Common myeloid progenitor, CD34-positive (primary cell): ENCODE measurements at places on chromosomes 1 and 21.

GRCh38 chr1:53550201-53550741, 91.1 kb downstream of the DMRTB1 start:
- no peaks in the 10 kb centered on the region for H3K36me3 ChIP-seq
- DNase-seq = no peak
- no peak overlapping the region for H3K27ac ChIP-seq

- H3K27ac ChIP-seq = no peak overlapping the region
- H3K27me3 ChIP-seq = peaks cover 76% of the 10 kb centered on the region
These were observed 63.7 kb upstream of the WNT4 start for GRCh38 chr1:22206551-22207125.

DNA sequence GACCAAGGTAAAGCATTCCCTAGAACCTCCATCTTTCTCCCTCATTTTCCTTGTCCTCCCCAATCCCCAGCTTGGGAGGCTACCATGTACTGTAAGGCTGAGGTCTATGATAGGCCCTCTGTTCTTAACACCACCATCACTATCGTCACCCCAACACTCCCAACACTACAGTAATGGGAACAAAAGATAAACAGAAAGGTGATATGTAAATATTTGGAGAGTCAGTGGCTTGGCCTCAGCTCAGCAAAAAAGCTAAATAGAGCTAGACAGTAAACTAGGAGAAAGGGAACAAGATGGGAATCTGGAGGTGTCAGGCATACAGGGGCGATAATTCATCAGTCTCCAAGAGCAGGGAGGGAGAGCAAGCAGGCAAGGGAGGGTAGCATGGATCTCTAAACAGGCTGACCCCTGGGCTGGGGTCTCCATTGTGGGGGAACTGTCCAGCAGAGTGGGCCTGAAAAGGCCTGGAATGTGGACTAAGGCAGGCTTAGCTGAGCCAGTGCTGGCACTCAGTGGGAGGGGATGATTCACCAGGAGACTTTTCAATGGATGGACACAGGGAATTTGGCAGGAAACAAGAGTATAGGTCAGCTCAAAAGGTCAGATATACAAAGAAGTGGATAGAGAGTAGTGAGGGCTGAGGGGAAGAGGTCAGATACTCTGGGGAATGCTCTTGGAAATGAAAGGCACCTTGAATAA, 6.7 kb downstream of the WNT2B start:
- H3K36me3 ChIP-seq = no peaks in the 10 kb centered on the region
- H3K27ac ChIP-seq = no peak overlapping the region
- no peak overlapping the region for H3K4me3 ChIP-seq
- H3K4me1 ChIP-seq = no peaks in the 10 kb centered on the region
- peaks cover 11% of the 10 kb centered on the region for H3K27me3 ChIP-seq
- DNase-seq = no peak

- no peak for DNase-seq
- H3K27ac ChIP-seq = no peak overlapping the region
- no peak overlapping the region for H3K4me3 ChIP-seq
- peaks cover under 1% of the 10 kb centered on the region for H3K4me1 ChIP-seq
These were observed 183.4 kb upstream of the NFIA start for GRCh38 chr1:60898987-60899386.

DNA sequence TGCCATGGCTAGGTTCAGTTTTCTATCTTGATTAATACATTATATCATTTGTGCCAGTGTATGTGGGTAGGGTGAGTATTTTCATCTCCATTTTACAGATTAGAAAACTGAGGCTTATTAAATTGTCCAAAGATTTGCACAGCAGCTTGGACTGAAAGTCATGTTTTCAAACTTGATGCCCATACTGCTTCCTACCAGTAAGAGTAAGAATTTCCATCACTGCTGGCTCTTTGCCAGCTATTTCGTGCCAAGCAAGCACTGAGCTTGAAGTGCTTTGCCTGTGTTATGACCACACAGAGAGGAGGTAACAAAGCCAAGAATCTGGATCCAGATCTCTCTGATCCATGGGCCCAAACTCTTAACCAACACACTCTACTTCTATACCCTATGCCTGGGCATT, 295.0 kb downstream of the VAV3 start:
- DNase-seq = peak; percentile 56
- H3K27me3 ChIP-seq = no peaks in the 10 kb centered on the region
- H3K36me3 ChIP-seq = peaks cover 22% of the 10 kb centered on the region
- H3K4me1 ChIP-seq = peaks cover 5% of the 10 kb centered on the region

DNA sequence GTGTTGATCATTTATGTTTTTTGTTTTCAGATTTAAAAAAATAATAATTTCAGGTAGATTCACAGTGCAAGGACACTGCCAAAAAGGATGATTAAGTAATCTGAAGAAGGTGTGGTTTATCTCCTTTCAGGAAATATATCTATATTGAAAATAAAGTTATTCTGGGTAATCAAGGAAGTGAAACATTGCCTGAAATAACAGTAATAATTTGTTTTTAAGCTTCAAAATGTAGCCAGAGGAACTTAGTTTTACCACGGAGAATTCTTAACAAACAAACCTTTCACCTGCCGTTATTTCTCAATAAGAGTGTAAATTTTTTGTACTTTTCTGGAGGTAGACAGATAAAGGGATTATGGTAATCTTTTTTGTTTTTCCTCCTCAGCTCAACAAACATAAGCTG, 2.9 kb upstream of the DPH5 start:
- H3K4me3 ChIP-seq = no peak overlapping the region
- H3K36me3 ChIP-seq = no peaks in the 10 kb centered on the region
- no peak overlapping the region for H3K27ac ChIP-seq
- no peak for DNase-seq
- H3K4me1 ChIP-seq = peaks cover 8% of the 10 kb centered on the region

- no peaks in the 10 kb centered on the region for H3K36me3 ChIP-seq
- H3K27ac ChIP-seq = peak overlapping the region; percentile 100
- no peak for DNase-seq
- H3K27me3 ChIP-seq = no peaks in the 10 kb centered on the region
These were observed 873 bp upstream of the PI4KB start for GRCh38 chr1:151327903-151328674.

DNA sequence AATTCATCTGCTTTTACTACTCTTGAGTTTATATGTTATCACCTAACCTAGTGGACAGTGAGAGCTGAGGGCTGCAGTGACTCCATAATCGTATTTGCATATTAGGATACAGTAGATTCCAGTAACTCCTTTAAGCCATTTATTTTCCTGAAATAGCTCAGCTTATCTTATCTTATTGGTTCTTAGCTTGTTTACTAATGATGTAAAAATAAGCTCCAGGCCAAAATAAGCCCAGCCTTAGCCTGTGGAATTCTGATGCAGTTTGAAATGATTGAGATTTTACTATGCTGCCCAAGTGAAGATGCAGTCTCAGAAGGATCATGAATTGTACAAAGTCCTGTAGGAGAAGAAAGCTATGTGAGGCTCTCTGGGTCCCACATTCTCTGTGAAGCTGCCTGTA, 18.1 kb downstream of the ATP1A1 start:
- DNase-seq = no peak
- peaks cover 77% of the 10 kb centered on the region for H3K36me3 ChIP-seq
- no peak overlapping the region for H3K4me3 ChIP-seq
- no peak overlapping the region for H3K27ac ChIP-seq
- H3K27me3 ChIP-seq = no peaks in the 10 kb centered on the region

GRCh38 chr1:96080925-96081324, 640.7 kb upstream of the PTBP2 start:
- H3K36me3 ChIP-seq = no peaks in the 10 kb centered on the region
- no peaks in the 10 kb centered on the region for H3K27me3 ChIP-seq
- no peaks in the 10 kb centered on the region for H3K4me1 ChIP-seq
- no peak overlapping the region for H3K4me3 ChIP-seq

DNA sequence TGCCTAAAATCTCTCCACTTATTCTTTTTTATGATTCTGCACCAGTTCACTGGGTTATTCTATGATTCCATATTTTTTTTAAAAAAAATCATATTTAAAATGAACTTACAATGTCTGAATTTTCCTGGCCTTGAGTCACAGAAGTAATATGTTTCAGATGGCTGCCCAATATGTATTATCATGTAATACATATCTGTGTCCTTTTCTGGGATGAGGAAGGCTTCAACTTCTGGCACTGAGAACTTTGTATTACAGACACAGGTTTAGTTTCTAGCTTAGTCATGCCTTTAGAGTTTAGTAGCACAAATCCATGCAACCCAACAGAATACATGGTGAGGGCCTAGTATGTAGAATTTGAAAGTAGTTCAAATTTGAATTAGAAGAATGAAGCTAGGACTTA, 7.8 kb upstream of the HSD17B7 start:
- no peaks in the 10 kb centered on the region for H3K4me1 ChIP-seq
- H3K27ac ChIP-seq = no peak overlapping the region
- H3K27me3 ChIP-seq = no peaks in the 10 kb centered on the region
- no peaks in the 10 kb centered on the region for H3K36me3 ChIP-seq
- no peak for DNase-seq

- H3K4me1 ChIP-seq = peaks cover 15% of the 10 kb centered on the region
- H3K27me3 ChIP-seq = no peaks in the 10 kb centered on the region
- DNase-seq = peak; percentile 35
- no peak overlapping the region for H3K27ac ChIP-seq
- no peaks in the 10 kb centered on the region for H3K36me3 ChIP-seq
These were observed 139.6 kb upstream of the NRIP1 start for GRCh38 chr21:15204140-15204969.

DNA sequence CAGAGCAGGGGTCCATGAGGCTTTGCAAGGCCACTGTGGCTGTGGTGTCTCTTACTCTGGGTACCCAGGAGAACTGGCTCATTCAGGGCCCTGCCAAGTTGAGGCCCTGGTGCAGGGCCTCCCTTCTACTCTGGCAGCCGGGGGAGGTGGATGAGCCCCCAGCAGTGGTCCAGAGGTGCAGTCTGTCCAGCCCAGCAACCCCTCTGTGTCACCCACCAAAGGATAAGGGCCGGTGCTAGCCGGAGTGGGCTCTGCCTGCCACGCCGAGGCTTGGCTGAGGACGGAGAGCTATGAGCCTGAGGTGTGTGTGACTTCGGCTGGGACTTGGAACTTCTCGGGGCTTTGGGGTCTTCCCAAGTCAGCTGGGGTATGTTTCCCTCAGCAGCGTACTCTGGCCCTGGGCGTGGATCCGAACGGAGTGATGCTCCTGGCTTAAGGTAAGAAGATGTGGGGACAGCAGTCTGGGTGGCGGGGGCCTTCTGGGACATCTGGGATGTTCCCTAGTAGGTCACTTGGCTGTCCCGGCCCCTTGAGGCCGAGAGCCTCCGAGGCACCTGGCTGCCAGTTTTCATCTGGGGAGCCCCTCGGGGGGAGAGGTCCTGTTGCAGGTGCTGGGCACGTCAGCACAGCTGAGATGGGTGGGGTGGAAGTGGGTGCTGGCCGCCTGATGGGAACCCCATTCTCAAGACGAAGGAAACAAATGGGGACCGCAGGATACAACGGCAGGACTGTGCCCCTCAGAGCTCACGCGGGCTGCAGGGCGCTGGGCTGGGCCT, 25.9 kb downstream of the RUNX3 start:
- H3K4me1 ChIP-seq = no peaks in the 10 kb centered on the region
- H3K27me3 ChIP-seq = no peaks in the 10 kb centered on the region
- no peak overlapping the region for H3K27ac ChIP-seq
- H3K4me3 ChIP-seq = no peak overlapping the region
- peaks cover 80% of the 10 kb centered on the region for H3K36me3 ChIP-seq
- DNase-seq = no peak
